ENCODE measurements at places on chromosomes 11 and 22.
A peak's percentile ranks its signal among the peaks of the same experiment; 100 is the strongest.

GRCh38 chr22:19260804-19261203 lies 30.7 kb downstream of the CLTCL1 start:
- DNase-seq = no peak

- DNase-seq = no peak
Measured at GRCh38 chr11:61505640-61506155, 2.9 kb upstream of the LRRC10B start.

GRCh38 chr22:48832592-48832991 lies 995.1 kb downstream of the BRD1 start:
- DNase-seq = no peak

DNA sequence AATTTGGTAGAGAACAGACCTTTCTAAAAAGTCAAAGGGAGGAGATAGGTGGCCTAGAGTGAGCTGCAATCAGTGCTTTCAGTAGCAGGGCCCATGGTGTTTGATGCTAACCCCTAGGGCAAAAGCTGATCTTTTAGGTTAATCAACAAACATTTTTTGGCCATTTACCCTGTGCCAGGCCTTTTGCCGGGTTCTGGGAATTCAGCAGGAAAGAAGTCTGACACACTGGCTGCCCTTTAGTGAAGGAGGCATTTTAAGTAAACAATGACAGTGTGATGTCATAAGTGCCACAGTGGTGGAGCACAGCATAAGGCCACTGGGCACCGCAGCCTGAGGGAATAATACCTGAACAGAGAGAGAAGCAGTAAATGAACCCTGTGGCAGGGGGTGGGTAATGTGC lies 29.0 kb downstream of the C22orf31 start:
- DNase-seq = no peak

GRCh38 chr11:115384236-115384635 lies 120.0 kb downstream of the CADM1 start:
- no peak for DNase-seq

GRCh38 chr11:120622189-120622875 lies 110.8 kb downstream of the GRIK4 start:
- peak; percentile 54 for DNase-seq

GRCh38 chr11:69551963-69552362 lies 70.5 kb downstream of the LINC01488 start:
- DNase-seq = no peak

- no peak for DNase-seq
Measured at GRCh38 chr22:47583959-47584562, 821.6 kb downstream of the TBC1D22A start.

GRCh38 chr11:120597250-120598215 lies 86.0 kb downstream of the GRIK4 start:
- no peak for DNase-seq

- DNase-seq = peak; percentile 22
Measured at GRCh38 chr11:132312701-132313111, 942.3 kb downstream of the NTM start.

- DNase-seq = peak; percentile 12
Measured at GRCh38 chr11:1470681-1471611, 15.6 kb downstream of the MOB2 start.

DNA sequence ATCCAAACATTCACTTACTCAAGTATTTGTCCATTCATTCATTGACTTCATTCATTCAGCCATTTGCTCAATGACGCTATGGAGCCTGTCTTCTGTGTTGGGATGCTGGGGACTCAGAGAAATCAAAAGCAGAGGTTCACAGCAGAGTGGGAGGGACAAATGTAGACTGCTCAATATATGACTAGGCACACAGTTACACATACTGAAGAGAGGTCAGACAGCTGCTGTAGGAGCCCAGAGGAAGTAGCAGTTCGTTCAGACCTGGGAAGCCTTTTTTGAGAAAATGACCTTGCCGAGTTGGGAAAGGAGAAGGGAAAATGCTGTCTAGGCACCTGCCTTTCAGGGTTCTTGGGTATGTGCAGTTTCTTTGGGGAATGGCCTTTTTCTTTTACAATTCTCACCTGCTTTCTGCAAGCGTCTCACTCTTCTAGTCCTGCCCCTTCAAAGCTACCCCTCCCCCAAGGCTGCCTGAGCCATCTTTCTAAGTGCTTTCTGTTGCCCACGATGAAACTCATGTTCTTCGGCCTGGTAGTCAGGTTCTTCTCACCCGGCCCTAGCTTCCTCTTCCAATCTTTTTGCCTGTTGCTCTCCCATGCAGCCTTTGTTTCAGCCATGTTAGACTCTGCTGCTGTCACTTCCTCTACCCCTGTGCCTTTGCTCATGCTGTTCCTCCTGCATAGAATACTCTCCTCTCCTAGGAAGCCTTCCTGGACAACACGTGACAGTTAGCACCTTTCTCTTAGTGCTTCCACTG lies 4.2 kb upstream of the UVRAG start:
- DNase-seq = no peak

DNA sequence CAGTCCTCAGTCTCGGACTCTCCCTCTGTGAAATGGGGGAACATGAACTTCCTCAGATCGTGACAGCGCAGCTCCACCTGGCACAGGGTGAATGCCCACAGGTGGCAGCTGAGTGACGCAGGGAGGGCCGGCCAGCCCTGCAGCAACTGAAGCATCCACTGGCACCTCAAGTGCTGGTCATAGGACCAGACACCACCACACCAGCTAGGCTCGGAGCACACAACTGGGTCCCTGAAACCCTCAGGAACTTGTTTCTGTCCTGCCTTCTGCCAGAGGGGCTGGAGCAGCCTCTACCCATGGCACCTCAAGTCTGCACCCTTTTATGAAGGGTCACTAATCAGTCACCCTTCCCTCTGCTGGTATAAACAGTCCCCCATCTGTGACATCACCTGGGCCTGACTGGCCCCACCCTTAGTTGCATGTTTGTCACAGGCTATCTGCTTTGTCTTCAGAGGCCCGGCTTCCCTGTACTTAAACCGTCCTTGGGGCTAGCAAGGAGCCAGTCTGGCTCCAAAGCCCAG lies 7.4 kb upstream of the CDC42BPG start:
- DNase-seq = no peak

Data from glutamatergic neuron (in vitro differentiated cells).